Right lung (tissue), 10 donors: ENCODE measurements at places on chromosomes 3 and 15. TPM values are rescaled to one million over a fixed set of nuclear protein-coding genes. Genes with fewer than 3 reads are reported as not detected.

Gene CYB561D2
- polyA plus RNA-seq = 9.2 TPM

Gene PXYLP1
- polyA plus RNA-seq = 29.9 TPM

Gene STXBP5L
- polyA plus RNA-seq = 0.10 TPM

Gene ARGFX
- polyA plus RNA-seq = not detected

Gene SMARCC1
- polyA plus RNA-seq = 77.1 TPM

Gene CSNK1G1
- 18.1 TPM for polyA plus RNA-seq

Gene CCDC13
- 2.9 TPM for polyA plus RNA-seq

Gene GATM
- polyA plus RNA-seq = 21.7 TPM
